NCI-H2081 treated with DMSO at 0.1 percent for 48 hours (cell line): ENCODE measurements at places on chromosomes 3 and 15.

DNA sequence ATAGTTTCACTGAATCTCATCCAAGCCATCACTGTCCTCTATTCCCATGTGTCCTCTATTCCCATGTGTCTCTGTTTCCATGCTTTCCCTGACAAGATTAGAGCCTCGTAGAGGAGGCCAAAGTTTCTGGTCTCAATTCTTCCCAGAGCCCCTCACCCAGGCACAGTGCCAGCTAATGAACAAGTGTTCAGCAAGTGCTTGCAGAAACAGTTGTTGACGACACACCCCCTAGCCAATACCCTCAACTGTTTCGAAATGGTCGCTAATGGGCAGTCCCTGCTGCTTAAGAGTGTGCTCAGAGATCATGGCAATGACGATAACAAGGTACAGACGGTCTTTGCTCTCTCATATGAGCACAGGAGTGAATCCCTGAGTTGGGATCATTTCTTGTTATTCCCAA is 73.4 kb downstream of the FAM174B start:
- DNase-seq: no peak

- no peak for DNase-seq
Observed at GRCh38 chr3:52857133-52857532, 22.3 kb upstream of the MUSTN1 start.

- no peak for DNase-seq
Observed at GRCh38 chr15:68203486-68203885, 1.6 kb downstream of the CALML4 start.

DNA sequence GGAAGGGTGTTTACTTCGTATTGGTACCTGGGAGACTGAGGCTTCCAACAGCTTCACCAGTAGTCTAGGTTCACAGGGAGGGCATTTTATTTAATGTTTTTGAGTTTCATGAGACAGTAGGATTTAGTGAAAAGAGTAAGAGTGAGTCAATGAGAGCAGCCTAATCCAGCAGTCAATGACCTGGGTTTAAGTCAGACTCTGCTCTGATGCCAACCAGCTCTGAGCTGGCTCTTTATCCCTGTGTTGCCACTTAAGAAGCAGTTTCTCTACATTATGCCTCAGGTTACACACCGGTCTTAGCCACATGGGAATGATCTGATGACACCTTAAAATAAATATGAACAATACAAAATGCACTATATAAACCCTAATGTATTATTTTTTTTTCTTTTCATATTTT is 59.4 kb upstream of the KCNMB2 start:
- DNase-seq: no peak

DNA sequence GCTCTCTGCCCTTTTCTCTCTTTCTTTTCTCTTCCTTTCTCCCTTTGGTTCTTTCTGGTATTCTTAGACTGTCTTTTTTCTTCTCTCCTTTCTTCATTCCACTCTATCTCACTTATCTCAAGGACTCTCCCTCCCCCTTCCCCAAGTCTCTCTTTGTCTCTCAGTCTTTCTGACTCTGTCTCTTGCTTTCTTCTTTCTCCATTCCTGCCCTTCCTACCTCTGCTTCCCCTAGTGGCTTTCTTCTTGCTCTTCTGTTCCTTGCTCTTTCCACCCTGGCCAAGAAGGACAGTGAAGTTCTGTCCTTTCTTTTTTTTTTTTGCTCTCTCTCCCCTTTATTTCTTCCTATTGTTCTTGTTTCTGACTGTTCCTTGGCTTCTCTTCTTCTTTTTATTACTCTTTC is 22.3 kb upstream of the RPL39L start:
- no peak for DNase-seq

GRCh38 chr3:150184426-150185071 is 213.9 kb upstream of the PFN2 start:
- DNase-seq: no peak

- DNase-seq: no peak
Observed at GRCh38 chr15:68551296-68551635, 27.5 kb upstream of the CORO2B start.

DNA sequence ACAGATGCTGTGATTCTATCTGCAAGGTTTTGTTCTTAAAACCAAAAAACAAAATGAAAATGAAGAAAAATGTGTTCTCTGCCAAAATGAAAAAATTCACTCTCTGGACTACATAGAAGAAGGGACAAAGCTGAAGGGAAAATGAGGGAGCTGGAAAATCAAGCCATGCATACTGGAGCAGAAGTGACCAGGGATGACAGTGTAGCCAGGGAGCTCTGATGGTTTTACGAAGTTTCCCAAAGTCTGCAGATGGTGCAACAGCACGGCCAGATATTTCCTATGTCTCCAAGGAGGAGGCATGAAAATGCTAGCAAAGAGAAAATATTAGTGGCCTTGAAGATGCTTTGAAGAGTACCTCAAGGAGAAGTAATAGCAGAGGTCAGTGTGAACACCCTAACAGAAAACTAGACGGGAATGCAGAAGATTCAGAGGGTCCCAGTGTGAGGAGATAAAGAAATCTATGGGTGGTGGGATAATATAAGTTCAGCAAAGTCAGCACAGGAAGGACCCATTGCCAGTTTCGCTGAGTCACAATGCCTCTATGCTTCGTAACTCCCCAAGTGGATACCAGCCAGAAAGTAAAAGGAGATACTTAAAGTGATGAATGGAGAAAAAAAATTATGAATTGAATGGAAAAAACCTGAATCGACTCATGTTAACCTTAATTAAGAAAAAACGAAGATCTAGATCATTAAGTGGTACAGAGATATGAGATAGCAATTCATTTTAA is 39.0 kb upstream of the POMGNT2 start:
- DNase-seq: no peak

DNA sequence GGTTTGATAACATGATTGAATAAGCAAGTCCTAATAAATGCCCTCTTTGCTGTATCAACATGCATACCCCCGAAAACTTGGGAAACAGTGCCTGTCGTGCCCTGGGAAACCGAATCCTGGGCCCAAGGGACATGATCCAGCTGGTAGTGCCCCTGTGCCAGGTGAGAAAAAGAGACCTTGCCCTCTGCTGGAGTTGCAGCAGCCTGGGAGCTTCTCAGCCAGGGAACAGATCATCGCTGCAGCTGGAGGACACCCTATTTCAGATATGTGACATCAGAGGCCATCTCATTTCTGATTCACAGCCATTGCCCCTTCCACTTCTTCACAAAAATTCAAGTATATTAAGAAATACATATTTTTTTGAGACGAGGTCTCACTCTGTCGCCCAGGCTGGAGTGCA is 32.3 kb downstream of the STOML1 start:
- DNase-seq: no peak

- no peak for DNase-seq
Observed at GRCh38 chr15:59001946-59002345, 14.5 kb downstream of the RNF111 start.

GRCh38 chr15:84391191-84391590 is 155.6 kb downstream of the GOLGA6L4 start:
- no peak for DNase-seq

GRCh38 chr3:45205126-45205525 is 21.0 kb downstream of the TMEM158 start:
- DNase-seq: no peak

DNA sequence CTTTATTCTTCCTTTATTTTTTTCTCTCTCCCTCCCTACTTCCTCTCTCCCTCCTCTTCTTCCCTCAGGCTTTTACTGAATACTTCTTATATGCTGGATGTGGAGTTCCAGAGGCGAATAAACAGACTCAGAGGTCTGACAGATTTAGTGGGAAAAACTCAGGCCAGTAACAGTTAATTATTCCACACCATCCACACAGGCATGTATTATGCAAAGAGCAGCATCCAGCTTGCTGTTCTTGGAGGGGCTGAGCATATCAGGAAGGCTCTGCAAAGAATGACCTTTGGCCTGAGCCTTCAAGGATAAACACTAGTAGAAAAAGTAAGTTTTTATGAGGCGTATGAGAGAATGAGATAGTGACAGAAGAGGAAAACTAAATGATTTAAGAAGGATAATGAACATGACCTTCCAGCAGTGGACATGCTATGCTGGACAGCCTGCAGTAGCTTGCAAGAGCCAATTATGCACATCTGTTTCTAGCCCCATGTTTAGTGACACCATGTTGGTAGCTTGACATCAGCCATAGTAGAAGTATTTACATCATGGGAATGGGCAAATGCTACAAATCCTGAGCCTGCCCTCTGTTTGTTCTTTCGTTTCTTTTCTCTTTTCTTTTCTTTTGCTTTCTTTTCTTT is 387.4 kb downstream of the EPHB1 start:
- DNase-seq: no peak

GRCh38 chr3:162738784-162739183 is 1242.2 kb downstream of the OTOL1 start:
- no peak for DNase-seq

DNA sequence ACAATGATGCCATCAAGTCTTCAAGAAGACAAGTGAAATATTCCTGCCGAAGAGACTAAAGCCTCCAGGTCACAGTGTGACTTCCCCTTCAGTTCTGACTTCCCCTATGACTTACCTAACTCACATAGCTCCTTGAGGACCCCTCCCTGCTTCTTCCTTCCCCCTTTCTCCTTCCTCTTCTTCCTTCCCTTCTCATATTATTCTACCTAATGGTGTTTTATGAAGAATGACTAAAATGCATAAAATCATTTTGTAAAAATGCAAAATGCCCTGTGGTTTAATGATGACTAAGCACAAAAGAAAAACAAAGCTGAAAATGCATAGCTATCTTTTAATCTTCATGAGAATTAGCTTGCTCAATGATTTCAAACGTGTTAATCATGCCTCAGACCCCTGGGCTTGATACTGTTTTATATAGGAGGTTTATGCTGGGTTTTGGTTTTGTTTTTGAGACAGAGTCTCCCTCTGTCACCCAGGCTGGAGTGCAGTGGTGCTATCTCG is 26.1 kb upstream of the TM4SF4 start:
- DNase-seq: no peak

DNA sequence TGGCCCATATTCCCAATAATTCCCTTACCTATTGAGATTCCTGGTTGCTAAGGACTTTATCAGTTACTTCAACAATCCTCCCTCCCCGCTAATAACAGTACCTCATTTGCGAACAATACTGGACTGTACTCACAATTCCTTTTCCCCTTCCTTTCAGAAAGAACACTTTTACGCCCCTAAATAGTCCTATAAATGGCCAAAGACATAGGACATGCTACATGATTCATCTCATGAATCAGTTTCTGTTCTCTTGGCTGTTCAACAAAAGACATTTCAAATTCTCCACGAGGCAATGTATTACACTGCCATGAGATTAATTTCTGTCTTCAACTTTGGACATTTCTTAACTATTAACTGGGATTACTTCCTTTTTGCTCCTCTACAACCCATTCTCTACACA is 264.4 kb downstream of the TIGIT start:
- no peak for DNase-seq

- DNase-seq: no peak
Observed at GRCh38 chr15:62782896-62783295, 259.7 kb upstream of the TPM1 start.

DNA sequence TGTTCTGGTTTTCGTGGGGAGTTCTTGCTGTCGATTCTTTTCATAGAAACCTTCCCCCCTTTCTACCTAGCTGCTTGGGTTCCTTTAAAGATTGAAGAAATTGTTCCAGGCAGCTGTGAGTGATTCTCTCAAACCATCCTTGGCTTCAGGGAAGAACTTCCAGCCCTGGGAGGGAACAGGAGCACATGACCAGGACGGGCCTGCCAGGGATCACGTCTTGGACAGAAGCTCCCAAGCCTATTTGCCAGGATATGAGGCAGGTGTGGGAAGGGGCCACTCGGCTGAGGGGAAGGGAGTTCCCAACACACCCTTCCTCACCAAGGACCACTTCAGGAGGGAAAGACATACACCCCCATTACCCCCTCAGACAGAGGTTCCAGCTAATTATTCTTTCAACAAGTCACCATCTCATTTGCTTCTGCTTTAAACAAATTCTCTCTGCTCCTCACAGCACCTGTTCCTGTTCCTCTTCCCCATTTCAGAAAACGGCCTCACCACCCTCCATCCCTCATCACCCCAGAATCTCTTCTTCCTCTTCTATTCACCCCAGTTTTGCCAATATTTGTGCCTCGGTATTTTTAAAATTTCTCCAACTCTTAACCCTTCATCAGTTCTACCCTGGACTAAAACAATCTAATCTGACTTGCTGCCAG is 62.5 kb downstream of the WHAMM start:
- DNase-seq: no peak

GRCh38 chr3:154819491-154819890 is 260.6 kb upstream of the MME start:
- no peak for DNase-seq

DNA sequence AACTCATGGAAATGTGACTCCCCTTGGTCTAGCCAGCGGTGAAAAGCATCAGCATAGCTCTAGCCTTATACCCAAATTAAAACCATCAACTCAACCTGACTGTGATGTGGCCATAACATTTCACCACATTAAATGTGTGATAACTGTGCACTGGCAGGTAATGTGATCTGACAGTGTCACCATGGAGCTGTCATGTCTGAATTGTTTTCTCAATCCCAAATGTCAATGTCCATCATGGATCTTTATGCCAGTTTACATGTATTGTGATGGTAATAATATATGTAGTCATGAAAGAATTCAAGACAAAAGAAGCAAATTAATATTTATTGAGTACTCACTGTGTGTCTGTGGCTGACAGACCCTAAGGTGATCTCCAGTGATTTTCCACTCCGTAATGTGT is 213.4 kb upstream of the EOMES start:
- DNase-seq: no peak

- DNase-seq: peak; percentile 38
Observed at GRCh38 chr3:136860541-136860940, 1.5 kb upstream of the NCK1 start.

DNA sequence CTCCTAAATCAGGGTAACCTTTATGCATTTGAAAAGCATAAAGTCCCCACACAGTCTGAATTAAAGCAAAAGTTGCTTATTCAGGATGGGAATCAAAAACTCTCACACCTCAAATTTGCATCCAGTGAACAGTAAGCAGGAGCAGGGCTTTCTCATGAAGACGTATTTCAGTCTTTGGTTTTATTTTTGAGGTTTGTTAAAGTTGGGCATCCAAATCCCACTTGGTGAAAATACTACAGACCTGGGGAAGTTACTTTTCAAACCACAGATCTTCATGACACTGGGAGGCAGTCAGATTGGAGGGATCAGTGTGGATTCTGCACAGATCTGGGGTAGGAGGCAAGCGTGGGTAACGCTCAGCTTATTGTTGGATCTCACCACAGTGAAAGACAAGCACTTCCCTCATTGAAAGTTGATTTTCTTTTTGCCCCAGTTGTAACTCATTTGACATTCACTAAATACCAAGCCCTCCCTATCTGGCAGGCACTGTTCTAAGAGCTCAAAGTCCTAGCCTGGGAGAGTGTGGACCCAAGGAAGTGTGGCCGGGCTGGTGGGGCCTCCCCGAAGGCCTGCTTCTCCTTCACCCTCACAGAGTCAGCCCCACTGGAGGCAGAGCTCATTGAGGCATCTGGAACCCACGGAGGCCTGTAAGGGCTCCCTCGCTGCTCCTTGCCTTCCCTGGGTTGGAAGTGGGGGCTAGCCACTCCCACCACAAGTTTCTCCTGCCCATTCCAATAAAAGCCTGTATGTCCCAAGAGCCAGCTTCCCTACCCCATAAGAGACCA is 783 bp upstream of the ISG20 start:
- DNase-seq: no peak

DNA sequence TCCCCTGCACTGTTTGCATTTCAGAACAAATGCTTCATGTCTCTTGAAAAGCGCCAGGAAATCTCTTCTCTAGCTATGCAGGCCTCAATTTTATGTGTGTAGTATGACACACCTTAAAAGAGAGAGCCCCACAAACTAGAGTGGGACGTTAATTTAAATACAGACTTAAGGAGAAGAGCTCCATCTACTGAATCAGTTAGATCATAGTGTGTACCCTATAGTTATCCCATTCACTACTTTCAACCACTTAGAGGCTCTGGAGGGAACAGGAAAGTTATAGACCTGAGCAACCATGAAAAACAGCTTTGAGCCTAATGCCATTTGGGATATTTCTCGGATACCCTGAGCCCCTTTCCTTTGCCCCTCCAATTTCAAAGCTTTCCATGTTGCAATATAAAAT is 153.7 kb downstream of the TIGIT start:
- DNase-seq: no peak
